ENCODE measurements at places on chromosomes 12 and 14. TPM values are rescaled to one million over a fixed set of nuclear protein-coding genes. Genes with fewer than 3 reads are reported as not detected.

The NTN4 gene
- not detected for total RNA-seq

The PRB2 gene
- total RNA-seq: not detected

- DNase-seq: no peak
- H3K27ac ChIP-seq: peak overlapping the region; percentile 43
- H3K4me1 ChIP-seq: peaks cover 67% of the 10 kb centered on the region
- no peaks in the 10 kb centered on the region for H3K27me3 ChIP-seq
These were observed 17.7 kb downstream of the CLEC2D start for GRCh38 chr12:9687228-9687627.

DNA sequence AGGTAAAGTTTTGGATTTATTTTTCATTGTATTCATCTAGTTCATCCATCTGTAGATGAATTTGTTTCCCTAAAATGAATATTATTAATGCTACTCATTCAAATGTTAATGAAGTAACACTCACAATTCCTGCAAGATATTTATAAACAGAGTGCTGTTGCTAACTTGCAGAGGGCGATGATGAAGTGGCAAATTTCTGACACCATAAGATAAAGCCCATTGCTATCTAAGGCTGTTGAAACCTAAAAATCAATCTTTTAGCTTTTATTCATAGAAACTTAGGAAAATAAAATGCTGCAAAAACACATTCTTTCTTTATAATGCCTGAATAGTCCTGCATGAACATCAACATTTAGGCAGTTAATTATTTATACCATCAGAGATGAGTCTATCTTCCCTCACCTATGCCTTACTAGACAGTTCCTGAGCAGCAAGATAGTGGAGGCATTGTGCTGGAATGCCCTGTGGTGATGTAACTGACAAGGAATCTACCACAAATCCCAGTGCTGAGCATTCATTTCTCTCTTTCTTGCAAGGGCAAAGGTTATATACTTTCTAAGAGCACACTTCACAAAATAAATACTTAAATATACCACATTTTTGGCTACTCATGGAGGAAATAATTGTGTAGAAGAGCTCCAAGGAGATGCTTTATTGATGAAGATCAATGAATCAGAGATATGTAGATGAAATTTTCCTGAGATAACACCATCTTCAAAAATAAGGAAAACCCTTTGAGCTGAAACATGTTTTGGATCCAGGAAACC is 57.6 kb downstream of the LMNTD1 start:
- peaks cover 7% of the 10 kb centered on the region for H3K27me3 ChIP-seq
- H3K4me3 ChIP-seq: no peak overlapping the region
- no peaks in the 10 kb centered on the region for H3K4me1 ChIP-seq
- DNase-seq: no peak

DNA sequence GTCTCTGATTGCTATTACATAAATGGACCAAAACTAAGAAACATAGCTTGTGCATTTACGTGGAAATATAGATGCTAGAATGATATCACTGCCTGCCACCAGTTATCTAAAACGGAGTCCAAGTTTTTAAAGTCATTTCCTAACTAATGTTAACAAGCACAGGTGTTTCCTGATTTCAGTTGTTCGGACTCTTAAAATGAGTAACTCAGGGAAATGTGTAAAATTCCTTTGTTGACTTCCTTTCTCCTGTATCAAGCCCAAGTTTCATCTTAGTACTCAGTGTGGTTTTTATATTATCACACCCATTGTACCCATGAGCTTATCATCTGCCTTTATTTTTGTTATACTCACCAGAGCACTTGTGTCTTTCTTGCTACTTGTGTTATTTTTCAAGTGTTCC is 13.2 kb upstream of the PRKCH start:
- H3K36me3 ChIP-seq: peaks cover 57% of the 10 kb centered on the region
- no peak overlapping the region for H3K27ac ChIP-seq
- H3K4me1 ChIP-seq: peaks cover 4% of the 10 kb centered on the region
- no peak overlapping the region for H3K4me3 ChIP-seq
- no peak for DNase-seq

DNA sequence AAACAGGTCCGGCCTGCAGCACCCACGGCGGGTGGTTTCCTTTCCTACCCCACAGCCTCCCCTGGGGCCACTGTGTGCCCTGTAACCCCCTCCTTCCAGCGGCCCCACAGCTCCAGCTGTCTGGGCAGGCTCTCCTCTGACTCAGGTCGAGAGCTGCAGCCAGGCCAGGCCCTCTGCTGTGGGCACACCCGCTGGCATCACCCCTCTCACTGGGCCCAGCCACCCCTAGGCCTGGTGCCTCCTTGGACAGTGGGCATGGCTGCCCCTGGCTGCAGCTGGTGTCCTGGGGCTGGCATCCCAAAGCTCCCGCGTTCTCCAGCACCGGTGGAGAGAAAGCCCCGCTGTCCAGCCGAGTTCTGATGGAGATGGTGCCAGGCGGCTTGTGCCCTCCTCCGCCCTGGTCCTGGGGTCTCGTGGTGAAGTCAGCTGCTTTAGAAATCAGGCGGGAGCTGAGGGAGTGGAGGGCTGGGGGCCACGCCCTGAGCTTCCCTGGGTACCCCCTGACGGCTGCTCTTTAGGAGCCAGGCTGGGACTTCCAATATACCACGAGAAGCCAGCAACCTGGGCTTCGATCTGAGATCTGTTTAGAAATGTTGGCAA is 114.9 kb downstream of the KIF26A start:
- no peaks in the 10 kb centered on the region for H3K4me1 ChIP-seq
- DNase-seq: peak; percentile 33
- H3K36me3 ChIP-seq: peaks cover 2% of the 10 kb centered on the region
- H3K27me3 ChIP-seq: peaks cover 10% of the 10 kb centered on the region
- no peak overlapping the region for H3K27ac ChIP-seq

- no peak overlapping the region for H3K27ac ChIP-seq
- H3K4me1 ChIP-seq: no peaks in the 10 kb centered on the region
- no peak for DNase-seq
- H3K4me3 ChIP-seq: no peak overlapping the region
- H3K36me3 ChIP-seq: no peaks in the 10 kb centered on the region
These were observed 419.7 kb upstream of the PRICKLE1 start for GRCh38 chr12:43008953-43009845.

- peaks cover 5% of the 10 kb centered on the region for H3K4me1 ChIP-seq
- H3K27me3 ChIP-seq: no peaks in the 10 kb centered on the region
- H3K27ac ChIP-seq: no peak overlapping the region
- DNase-seq: no peak
These were observed 95.2 kb downstream of the GTF2A1 start for GRCh38 chr14:81125536-81125935.
